ENCODE measurements at places on chromosomes 13 and 19. TPM values are rescaled to one million over a fixed set of nuclear protein-coding genes. Genes with fewer than 3 reads are reported as not detected.
A peak's percentile ranks its signal among the peaks of the same experiment; 100 is the strongest.

GRCh38 chr13:45728759-45729158 lies 26.6 kb downstream of the CBY2 start:
- no peak overlapping the region for H3K4me3 ChIP-seq
- peaks cover 38% of the 10 kb centered on the region for H3K27me3 ChIP-seq
- DNase-seq, result no peak
- no peaks in the 10 kb centered on the region for H3K4me1 ChIP-seq
- no peak overlapping the region for H3K27ac ChIP-seq

- H3K4me3 ChIP-seq, result no peak overlapping the region
- peaks cover 3% of the 10 kb centered on the region for H3K4me1 ChIP-seq
- peaks cover 3% of the 10 kb centered on the region for H3K27me3 ChIP-seq
- DNase-seq, result no peak
- peaks cover 5% of the 10 kb centered on the region for H3K36me3 ChIP-seq
These were observed 692.6 kb downstream of the DIAPH3 start for GRCh38 chr13:59471106-59471505.

GRCh38 chr13:81017513-81018152 lies 676.7 kb upstream of the SPRY2 start:
- peaks cover 2% of the 10 kb centered on the region for H3K36me3 ChIP-seq
- H3K4me3 ChIP-seq, result peak overlapping the region; percentile 24
- DNase-seq, result no peak
- no peak overlapping the region for H3K27ac ChIP-seq

APOC4 gene
- total RNA-seq, result not detected

DNA sequence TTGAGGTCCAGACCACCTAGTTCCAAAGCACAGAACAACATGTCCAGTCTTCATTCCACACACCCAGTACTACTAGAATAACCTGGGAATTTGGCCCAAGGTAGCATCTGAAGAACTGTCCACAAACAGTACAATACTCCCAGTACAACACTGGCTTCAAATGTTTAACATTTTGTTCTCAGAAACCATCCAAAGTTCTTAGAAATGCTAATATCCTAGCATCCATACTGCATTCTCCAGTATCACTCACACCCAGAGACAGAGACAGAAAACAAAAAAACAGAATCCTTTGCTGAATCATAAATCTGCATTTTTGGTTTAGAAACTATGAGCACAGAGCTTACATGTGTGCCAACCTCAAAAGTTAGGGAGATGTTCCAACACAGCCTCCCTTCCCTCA lies 490.8 kb downstream of the FOXO1 start:
- H3K27me3 ChIP-seq, result peaks cover 10% of the 10 kb centered on the region
- H3K4me1 ChIP-seq, result no peaks in the 10 kb centered on the region
- no peaks in the 10 kb centered on the region for H3K36me3 ChIP-seq
- no peak overlapping the region for H3K4me3 ChIP-seq
- no peak overlapping the region for H3K27ac ChIP-seq

DNA sequence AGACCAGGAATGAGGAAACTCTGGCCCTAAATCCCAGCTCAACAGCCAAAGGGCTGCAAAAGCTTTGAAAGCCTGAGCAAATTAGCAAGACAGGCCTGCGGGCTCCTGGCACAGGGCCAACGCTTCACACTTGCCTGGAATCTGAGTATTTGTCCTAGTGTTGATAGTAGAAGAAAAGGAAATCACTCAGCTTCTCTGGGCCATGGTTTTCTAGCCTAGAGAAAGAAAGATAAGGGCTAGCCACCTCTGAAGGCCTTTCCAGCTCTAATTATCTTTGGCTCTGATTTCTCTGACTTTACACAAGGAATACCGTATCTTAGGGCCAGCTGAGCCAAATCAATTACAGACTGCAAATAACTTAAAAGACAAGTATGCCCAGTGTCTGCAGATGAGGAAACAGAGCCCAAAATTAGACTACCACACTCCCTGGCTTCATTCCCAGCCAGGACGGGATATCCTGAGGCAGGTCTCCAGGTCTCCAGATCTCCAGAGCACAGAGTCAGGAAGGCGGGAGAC lies 69.6 kb downstream of the STK24 start:
- peak; percentile 86 for DNase-seq
- H3K4me3 ChIP-seq, result no peak overlapping the region
- H3K4me1 ChIP-seq, result peaks cover 81% of the 10 kb centered on the region

- no peaks in the 10 kb centered on the region for H3K27me3 ChIP-seq
- DNase-seq, result no peak
- peaks cover 32% of the 10 kb centered on the region for H3K4me1 ChIP-seq
These were observed 1.5 kb upstream of the SPART start for GRCh38 chr13:36347531-36348210.

DNA sequence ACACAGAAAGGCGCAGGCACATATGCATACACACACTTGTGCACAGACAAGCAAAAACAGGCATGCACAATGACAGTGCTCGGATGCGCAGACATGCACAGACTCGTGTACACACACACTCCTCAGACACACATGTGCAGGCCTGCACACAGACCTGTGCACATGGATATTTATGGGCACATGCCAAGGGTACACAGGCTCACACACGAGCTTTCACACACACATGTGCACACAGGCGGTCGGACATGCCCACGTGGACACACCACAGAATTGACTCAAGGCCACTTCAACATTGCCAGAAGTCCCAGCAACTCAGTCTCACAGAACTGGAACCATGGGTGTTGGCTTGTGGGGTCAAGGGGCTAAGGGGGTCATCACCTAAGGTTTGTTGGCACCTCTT lies 206.8 kb downstream of the URI1 start:
- H3K4me3 ChIP-seq, result no peak overlapping the region
- DNase-seq, result no peak
- no peak overlapping the region for H3K27ac ChIP-seq
- H3K27me3 ChIP-seq, result no peaks in the 10 kb centered on the region

GRCh38 chr19:30373593-30373992 lies 1.4 kb downstream of the ZNF536 start:
- H3K4me1 ChIP-seq, result no peaks in the 10 kb centered on the region
- no peak overlapping the region for H3K4me3 ChIP-seq
- H3K36me3 ChIP-seq, result no peaks in the 10 kb centered on the region
- H3K27ac ChIP-seq, result no peak overlapping the region
- peaks cover 17% of the 10 kb centered on the region for H3K27me3 ChIP-seq

SHISA7 gene
- total RNA-seq, result not detected

DNA sequence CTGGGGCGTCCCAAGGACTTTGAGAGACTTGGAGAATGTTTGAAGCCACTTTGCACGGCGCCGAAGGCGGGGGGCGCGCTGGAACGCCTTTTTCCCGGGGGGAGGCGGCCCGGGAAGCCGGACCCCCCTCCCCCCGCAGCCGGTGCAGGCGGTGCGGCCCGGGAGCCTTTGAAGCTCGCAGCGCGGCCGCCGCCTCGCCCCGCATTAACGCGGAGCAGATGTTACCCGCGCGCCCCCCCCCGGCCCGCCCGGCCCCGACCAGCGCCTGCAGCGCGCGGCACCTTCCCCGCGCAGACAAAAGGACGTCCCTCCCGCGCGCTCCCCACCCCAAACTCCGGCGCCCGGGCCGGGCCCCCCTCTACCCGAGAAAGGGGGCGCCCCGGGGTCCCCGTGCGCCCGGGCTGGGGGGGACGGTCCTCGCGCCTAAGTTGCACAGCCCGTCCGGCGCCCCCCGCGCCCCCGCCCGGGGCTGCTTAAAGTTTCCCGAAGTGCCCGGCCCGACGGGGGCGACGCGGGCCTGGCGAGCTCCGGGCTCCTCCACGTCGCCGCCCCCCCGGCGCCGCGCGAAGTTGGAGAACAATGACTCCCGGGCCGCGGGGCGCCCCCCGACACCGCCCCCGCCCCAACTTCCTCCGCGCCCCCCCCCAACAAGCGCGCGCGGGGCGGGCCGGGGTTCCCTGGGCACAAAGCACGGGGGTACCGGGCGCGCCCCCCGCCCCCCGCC lies 685 bp downstream of the TCF3 start:
- peak overlapping the region; percentile 93 for H3K4me3 ChIP-seq
- H3K4me1 ChIP-seq, result peaks cover 25% of the 10 kb centered on the region
- no peaks in the 10 kb centered on the region for H3K27me3 ChIP-seq
- H3K36me3 ChIP-seq, result peaks cover 5% of the 10 kb centered on the region
- H3K27ac ChIP-seq, result peak overlapping the region; percentile 89
- no peak for DNase-seq

SLC1A5 gene
- total RNA-seq, result 354 TPM

ATP4B gene
- not detected for total RNA-seq

NLRP9 gene
- total RNA-seq, result not detected

ADGRE3 gene
- not detected for total RNA-seq

- H3K27me3 ChIP-seq, result no peaks in the 10 kb centered on the region
- H3K4me3 ChIP-seq, result no peak overlapping the region
- no peaks in the 10 kb centered on the region for H3K4me1 ChIP-seq
- H3K36me3 ChIP-seq, result no peaks in the 10 kb centered on the region
- DNase-seq, result no peak
- no peak overlapping the region for H3K27ac ChIP-seq
These were observed 45.2 kb upstream of the URI1 start for GRCh38 chr19:29896802-29897201.

PABPC3 gene
- 0.16 TPM for total RNA-seq

DNA sequence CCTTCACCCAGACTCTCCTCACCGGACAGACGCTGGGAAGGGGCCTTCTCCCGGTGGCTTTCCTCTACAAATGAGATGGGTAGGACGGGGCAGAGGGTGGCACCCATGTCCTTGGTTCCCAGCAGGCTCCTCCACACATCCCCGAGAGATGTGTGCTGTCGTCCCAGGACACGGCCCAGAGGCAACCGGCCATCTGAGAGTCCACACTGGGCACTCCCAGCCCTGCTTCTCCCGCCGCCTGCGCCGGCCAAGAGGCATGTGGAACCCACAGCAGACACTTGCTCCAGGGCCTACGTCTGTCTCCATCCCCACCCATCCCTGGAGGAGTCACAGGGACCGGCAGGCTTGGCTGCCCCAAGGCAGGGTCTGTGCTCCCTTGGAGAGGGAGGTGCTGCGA lies 179.9 kb downstream of the KDM4B start:
- peaks cover 10% of the 10 kb centered on the region for H3K36me3 ChIP-seq
- peak; percentile 75 for DNase-seq
- H3K4me3 ChIP-seq, result no peak overlapping the region
- no peak overlapping the region for H3K27ac ChIP-seq

ERCC5 gene
- total RNA-seq, result 48.9 TPM

GRCh38 chr19:49472936-49473335 lies 1.1 kb upstream of the FLT3LG start:
- peaks cover 6% of the 10 kb centered on the region for H3K36me3 ChIP-seq
- DNase-seq, result no peak
- no peak overlapping the region for H3K27ac ChIP-seq
- no peaks in the 10 kb centered on the region for H3K27me3 ChIP-seq

DNA sequence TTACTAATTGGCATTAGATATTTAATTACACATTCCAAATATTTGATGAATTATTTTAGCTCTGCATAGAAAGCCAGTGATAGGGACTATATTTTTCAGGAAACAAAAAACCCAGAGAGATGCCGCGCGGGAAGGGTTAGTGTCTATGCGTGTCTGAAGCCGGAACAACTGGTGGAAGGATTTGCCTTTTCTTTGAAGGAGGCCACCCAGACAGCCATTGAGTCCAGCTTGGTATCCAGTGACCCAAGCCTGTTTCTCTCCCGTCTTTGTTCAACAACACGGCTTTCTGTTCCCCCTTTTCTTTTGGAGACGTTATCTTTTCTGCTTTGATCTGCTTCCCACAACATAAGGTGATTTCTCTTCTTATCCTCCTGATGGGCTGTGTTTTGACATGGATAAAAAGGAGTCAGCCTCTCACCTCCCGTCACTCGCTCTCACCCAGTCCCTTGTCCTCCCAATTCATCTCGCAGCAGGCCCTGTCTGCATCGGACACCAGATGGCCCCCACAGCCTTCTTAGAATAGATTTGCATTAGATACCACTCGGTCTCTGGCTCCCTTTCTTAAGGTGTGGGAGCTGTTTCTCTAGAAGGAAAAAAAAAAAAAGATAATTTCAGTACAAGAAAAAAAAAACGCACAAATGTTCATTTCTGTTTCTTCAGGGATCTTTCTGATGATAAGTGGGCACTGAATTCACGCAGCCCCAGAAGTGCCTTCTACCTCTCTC lies 361.8 kb downstream of the ZNF536 start:
- no peak overlapping the region for H3K27ac ChIP-seq
- no peak overlapping the region for H3K4me3 ChIP-seq
- no peaks in the 10 kb centered on the region for H3K4me1 ChIP-seq
- no peaks in the 10 kb centered on the region for H3K36me3 ChIP-seq
- DNase-seq, result no peak

GRCh38 chr19:55959996-55960675 lies 12.5 kb downstream of the NLRP8 start:
- no peaks in the 10 kb centered on the region for H3K27me3 ChIP-seq
- H3K4me1 ChIP-seq, result no peaks in the 10 kb centered on the region
- DNase-seq, result no peak
- H3K4me3 ChIP-seq, result no peak overlapping the region

EDNRB gene
- total RNA-seq, result not detected

DNA sequence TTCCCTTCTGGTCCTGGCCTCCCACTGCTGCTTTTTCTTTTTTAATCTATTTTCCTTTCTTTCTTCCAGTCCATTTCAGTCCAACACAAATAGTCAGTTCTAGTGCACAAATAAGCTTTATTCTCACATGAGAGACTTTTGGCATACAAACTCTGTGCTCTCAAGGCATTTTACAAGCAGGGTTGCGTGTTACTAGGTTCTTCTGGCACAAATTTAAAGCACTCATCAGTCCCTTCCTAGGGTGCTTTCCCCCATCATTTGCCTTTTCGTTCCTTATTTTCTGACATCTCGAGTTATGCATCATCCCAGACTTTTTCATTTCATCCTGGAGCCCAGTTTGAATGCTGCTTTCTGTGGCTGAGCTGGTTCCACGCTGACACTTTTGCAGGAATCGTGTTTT lies 29.8 kb upstream of the IL17D start:
- no peak for DNase-seq
- no peaks in the 10 kb centered on the region for H3K27me3 ChIP-seq

DNA sequence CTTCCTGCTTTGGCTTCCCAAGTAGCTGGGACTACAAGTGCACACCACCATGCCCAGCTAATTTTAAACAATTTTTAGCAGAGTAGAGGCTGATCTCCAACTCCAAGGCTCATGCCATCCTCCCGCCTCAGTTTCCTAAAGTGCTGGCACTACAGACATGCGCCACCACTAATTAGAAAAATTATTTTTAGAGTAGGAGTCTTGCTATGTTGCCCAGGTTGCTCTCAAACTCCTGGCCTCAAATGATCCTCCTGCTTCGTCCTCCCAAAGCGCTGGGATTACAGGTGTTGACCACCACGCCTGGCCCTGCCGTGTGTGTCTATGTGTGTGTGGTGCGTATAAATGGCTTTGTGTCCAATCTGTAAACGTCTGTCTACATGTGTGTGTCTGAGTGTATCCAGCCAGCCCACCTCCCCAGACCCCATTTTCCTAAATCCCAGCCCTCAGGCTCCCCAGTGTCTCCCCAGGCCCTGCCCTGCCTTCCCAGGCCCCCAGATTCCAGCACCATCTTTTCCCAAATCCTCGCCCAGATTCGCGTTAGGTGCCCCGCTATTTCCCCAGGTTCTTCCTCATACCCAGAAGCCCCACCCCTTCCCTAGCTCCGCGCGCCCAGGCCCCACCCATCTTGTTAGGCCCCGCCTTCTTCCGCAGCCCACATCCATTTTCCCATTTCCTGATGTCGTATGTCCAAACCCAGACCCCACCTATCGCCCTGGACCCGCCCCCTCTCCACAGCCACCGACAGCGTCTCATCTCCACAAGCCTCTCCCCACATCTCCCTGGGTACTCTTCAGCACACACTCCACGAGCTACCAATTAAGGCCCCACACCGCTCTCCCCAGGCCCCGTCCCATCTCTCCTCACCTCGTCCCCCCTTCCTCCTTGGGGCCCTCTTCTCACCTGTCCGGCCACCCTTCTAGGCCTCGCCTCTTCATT lies 24.9 kb downstream of the SLC8A2 start:
- peaks cover 80% of the 10 kb centered on the region for H3K27me3 ChIP-seq
- H3K36me3 ChIP-seq, result no peaks in the 10 kb centered on the region
- H3K27ac ChIP-seq, result no peak overlapping the region
- DNase-seq, result no peak

- H3K4me1 ChIP-seq, result peaks cover 41% of the 10 kb centered on the region
- peaks cover 83% of the 10 kb centered on the region for H3K36me3 ChIP-seq
- peak overlapping the region; percentile 47 for H3K27ac ChIP-seq
These were observed 257.5 kb downstream of the ITGBL1 start for GRCh38 chr13:101709952-101710351.
